Effector memory CD4-positive, alpha-beta T cell (primary cell): ENCODE measurements at places on chromosomes 3 and 15.

DNA sequence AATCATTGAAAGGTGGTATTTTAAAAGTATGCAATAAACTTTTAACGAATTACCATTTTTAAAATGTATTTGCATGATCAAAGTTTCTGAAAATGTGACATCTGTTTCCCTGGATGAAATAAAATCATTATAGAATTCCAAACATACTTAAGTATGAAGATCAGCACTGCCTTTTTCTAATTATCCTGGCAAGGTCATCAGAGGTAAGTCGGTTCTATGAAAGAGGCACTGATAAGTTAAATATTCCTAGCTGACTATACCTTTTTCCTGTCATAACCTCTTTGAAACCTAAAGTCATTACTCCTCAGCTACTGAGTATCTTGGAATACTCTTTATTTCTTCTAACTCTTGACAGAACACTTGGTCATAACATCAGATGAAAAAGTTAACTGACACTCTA lies 406.1 kb upstream of the ALCAM start:
- DNase-seq, result no peak

- DNase-seq, result no peak
These were observed 126.1 kb downstream of the AQP9 start for GRCh38 chr15:58264053-58264971.

- DNase-seq, result no peak
These were observed 52.2 kb upstream of the ACP3 start for GRCh38 chr3:132265028-132265427.

- DNase-seq, result no peak
These were observed 8.2 kb downstream of the ZIC4 start for GRCh38 chr3:147397875-147398812.

GRCh38 chr15:98405013-98405412 lies 243.3 kb upstream of the IGF1R start:
- DNase-seq, result no peak

DNA sequence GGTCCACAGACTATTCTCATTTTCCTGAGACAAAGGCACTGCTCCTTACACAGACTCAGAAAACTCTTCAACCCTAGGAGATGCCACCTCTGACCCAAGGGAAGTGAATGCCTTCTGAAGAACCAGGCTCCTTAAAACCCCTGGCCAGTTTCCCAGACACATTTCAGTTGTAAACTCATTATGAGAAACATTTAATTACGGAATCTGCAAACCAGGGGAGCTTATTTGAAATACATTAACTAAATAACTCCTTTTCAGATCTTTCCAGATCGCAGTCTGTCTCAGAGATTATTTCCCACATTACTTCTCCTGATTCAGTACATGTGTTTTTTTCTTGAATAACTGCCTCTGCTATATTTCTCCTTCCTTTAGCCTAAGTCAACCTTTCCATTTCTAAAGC lies 17.6 kb downstream of the MYO5A start:
- DNase-seq, result no peak

GRCh38 chr3:13536832-13537231 lies 12.1 kb upstream of the FBLN2 start:
- no peak for DNase-seq

GRCh38 chr15:31241888-31242522 lies 84.6 kb upstream of the KLF13 start:
- peak; percentile 14 for DNase-seq

DNA sequence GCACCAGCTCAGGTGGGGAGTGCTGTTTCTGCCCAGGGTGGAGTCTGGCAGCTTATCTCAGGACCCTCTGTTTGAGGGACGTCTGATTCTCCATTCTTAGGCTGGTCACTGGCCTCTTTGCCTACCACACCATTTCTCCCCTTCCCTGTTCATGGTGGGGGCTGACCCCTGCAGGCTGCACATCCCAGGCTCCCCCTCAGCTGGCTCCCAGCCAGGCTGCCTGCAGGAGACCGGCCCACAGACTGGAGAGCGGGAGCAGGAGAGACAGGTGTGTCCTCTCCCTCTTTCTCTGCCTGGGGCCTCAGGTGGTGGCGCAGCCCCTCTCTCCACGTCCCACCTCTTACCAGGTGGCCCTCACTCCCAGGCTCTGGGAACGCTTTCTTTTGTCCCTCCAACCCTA lies 60.8 kb downstream of the RAB11A start:
- DNase-seq, result no peak

- DNase-seq, result no peak
These were observed 38.7 kb downstream of the RNF111 start for GRCh38 chr15:59026207-59026606.

- no peak for DNase-seq
These were observed 45.2 kb upstream of the ABI3BP start for GRCh38 chr3:101038393-101038792.

GRCh38 chr3:146491303-146491702 lies 21.9 kb upstream of the PLSCR2 start:
- no peak for DNase-seq

DNA sequence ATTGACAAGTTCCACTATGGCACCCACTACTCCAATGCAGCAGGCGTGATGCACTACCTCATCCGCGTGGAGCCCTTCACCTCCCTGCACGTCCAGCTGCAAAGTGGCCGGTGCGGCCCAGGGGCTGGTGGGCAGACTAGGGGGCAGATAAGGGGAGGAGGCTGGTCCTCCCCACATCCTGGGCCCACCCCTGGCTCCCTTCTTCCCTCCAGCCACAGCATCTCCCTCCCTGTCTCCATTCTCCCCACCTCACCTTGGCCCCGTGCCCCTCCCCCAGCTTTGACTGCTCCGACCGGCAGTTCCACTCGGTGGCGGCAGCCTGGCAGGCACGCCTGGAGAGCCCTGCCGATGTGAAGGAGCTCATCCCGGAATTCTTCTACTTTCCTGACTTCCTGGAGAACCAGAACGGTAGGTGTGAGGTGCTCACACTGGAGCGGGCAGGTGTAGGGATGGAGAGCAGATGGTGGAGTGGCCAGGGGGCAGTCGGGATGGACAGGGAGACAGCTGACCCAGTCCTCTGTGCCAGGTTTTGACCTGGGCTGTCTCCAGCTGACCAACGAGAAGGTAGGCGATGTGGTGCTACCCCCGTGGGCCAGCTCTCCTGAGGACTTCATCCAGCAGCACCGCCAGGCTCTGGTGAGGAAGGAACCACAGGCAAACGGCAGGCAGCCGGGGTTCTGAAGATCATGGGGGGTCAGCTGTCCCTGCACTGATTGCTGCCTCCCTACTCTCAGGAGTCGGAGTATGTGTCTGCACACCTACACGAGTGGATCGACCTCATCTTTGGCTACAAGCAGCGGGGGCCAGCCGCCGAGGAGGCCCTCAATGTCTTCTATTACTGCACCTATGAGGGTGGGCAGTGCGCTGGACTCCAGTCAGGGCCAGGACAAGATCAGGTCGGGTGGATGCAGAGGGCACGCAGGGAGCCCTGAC lies 26.0 kb downstream of the NBEAL2 start:
- DNase-seq, result no peak

GRCh38 chr3:134464689-134465365 lies 21.0 kb downstream of the ANAPC13 start:
- DNase-seq, result no peak

DNA sequence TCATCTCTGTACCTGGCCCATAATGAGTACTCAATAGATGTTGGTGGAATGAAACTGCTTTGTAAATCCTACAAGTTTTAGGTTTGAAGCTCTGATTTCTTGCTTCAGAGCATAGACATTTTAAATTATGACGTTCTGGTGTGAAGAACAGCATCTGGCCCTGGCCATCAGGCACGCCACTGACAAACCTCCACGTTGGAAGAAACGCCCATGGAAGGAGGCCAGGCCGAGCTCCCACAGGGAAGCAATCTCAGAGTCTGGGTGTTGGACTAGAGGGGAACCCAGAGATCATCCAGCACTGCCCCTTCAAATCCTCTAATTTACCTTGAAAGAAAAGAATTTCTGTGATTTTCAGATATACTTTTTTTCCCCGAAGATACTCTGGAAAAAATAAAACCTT lies 328.1 kb upstream of the RGMA start:
- no peak for DNase-seq

DNA sequence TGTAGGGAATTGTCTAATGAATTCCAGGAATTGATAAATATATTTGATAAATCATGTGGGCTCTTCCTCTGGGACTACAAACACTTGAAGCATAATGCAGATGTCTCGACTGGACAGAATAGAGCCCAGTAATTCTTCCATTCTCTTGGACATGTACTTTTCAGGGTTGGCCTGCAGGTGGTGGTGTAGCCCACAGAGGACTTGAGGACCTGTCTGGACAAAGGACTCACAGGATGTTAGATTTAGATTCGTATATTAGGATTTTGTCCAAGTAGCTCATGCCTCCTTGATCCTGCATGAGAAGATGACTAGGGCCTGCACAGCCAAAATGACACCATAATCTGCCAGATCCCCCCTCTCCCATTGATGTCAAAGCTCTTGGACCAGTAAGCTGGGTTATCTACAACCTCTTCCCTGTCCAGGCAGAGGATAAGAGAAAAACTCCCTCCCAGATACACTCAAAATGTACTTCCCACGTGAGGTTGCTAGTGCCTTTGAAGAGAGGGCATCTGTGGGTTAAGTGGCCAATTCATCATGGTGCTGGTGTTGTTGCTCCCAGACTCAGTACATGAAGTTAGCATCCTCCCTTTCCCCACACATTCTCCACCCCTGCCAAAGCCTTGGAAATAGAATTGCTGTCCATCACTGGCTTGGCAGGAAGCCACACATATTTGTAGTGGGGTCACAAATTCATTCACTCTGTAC lies 88.6 kb upstream of the ZNF280D start:
- DNase-seq, result no peak

DNA sequence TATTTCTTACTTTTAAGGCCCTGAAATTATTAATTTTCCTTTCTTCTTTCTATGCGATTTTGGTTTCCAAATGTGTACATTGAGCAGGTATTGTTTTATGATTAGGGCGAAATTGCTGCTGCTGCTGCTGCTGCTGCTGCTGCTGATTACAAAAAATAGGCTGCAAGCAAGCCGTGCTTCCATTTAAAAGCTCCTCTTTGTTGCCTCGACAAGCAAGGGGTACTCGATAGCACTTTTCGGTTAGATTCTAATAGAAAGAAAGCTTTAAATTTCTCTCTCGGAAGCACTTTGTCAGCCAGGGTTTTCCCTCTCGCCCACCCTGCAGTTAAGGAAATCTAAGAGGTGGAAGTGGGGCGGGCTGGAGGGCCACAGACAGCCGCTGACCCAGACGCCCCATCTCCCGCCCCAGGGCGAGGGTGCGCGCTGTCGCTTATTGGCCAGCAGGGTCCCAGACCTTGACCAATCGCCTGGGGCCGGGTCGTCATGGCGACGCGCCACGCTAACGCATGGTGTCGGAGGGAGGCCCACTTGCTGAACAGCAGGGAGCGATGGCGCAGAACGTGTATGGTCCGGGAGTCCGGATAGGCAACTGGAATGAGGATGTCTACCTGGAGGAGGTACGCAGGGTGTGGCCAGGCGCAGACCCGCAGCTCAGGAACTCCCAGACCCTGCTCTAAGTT lies at the start of gene CFAP161:
CFAP161 (plus strand) TSS at position 489 of the 680 bp plus-strand sequence; CDS start at position 549, 60 bp downstream.
- DNase-seq, result no peak

GRCh38 chr15:89370120-89370977 lies 35.7 kb upstream of the POLG start:
- no peak for DNase-seq

DNA sequence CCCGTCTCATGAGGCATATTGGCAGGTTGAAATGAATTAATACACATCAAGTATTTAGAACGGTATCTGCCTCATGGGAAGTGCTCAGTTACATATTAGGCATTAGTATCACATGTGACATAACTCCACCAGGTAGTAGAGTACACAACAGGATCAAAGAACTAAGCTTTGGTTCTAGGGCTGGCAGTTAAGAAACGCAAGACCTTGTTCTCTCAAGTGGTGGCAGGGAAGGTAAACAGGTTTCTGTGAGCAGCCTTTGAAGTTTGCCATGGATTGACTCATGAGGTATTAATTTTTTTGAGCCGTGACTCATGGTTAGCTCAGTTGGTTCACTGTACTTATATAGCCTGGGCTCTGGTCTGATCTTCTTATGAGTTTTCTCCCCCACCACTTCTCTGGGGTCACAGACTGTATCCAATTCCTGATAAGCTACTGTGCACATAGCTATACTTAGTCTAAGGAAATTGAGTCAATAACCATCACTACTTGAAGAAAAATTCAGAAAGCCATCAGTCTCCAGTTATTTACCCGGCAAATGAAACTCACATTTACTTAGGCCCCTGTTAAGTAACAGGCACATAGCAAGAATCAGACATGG lies 155.6 kb upstream of the STT3B start:
- DNase-seq, result no peak

- DNase-seq, result no peak
These were observed 139.4 kb upstream of the PFN2 start for GRCh38 chr3:150110097-150110496.

GRCh38 chr15:31013863-31014607 lies 22.6 kb upstream of the MTMR10 start:
- DNase-seq, result no peak

- no peak for DNase-seq
These were observed 41.4 kb upstream of the THBS1 start for GRCh38 chr15:39539466-39539865.

GRCh38 chr15:59685737-59686297 lies 3.3 kb downstream of the BNIP2 start:
- DNase-seq, result no peak

DNA sequence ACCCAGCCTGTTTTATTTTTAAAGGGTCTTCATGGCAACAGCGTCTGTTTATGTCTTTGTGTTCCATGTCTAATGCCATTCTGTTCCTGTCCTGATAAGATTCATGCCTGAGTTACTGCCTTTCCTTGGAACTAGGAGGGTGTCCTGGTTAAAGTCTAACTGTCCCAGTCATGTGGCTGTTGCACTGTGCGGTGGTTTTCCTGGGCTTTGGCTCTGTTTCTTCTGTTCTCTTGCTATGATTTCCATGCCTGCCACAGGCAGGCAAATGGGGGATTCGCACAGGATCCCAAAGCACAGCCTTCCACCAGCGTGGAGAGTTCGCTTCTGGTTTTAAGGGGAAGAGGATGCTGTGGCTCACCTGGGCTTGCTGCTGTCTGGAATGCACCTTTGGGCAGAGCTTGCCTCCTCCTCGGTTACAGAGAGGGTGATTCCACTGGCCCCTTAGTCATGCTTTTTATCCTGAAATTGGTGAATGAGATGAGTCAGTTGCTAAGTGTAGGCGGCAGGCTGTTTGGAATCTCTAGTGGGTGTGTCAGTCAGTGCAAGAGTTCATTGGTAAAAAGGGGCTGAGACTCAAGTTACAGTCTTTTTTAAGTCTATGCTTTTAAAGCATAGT lies 86.8 kb downstream of the CCK start:
- DNase-seq, result no peak

DNA sequence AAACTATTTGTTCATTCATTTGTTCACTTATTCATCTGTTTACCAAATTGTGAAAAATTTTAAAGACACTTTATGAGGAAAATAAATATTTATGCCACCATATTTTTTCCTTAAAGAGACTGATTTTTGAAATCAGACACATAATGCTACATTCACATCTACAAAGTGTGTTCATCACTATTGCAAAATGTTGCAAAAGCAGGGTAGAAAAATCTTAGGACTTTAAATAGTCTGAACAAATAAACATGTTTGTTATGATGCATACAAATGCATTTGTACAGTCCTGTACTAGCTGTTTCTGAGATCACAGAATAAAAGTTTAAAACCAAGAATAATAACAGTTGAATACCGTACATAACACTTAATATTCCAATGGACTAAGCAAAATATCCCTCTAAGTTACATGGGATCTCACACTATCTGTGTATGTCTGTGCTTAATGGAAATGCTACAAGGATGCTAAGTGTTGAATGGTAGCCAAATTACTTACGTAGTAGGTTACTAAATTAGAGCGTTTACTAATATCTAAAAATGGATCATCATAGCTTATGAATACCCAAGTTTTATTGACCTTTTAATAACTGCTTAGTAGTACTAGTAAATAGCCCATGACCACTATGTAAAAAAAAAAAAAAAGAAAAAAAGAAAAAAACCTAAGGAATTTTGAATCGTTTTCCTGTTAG lies 25.1 kb downstream of the ATP11B start:
- no peak for DNase-seq
